ENCODE measurements at places on chromosomes 4 and X.

- DNase-seq = no peak
Observed at GRCh38 chr4:108561116-108561515, 59.3 kb upstream of the RPL34 start.

- no peak for DNase-seq
Observed at GRCh38 chr4:188372058-188372457, 232.8 kb downstream of the TRIML1 start.

DNA sequence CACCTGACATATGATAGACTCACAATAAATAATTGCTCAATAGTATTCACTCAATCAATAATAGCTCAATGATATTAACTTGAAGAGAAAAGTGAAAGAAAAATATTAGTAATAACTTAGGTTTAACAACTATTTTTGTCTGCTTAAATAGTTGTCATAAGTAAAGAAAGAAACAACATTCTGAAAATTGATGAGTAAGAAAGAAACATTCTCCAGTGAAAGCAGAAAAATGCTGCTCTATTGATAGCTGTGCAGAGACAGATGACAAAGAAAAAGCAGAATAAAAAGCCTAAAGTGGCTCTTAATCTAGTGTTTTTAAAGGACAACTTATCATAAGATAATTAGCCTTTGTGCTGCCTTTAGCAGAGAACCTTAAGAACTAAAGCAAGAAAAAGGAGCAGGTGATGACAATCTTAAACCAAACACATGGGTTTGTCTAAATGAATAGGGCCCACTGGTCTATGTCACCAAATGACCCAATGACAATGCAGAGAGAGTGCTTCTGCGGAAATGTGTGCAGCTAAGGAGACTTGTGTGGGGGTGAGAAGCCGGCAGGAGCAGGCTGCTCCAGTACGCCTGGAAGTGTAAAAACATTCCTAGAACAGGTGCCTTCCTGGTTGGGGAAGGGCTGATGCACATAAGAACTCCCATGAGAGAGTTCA is 13.2 kb downstream of the HS3ST1 start:
- DNase-seq = no peak

GRCh38 chr4:16019649-16020048 is 56.7 kb upstream of the FGFBP2 start:
- no peak for DNase-seq

DNA sequence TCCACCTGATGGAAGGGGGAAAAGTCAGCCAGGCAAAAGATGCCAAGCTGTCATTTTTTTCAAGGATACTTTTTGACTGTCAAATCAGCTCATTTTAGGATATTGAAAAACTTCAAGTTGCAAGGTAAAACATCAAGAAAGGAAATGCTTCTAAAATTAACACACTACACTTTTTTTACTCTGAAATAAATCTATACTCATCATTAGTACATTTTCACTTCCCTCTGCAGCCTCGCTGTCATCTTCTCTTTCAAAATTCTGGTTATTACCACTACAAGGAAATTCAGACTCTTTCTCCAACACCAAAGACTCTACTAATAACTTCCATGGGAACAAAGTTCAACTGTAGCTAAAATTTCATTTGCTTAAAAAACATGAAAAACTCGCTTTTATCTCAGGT is 41.6 kb downstream of the APBB2 start:
- no peak for DNase-seq

DNA sequence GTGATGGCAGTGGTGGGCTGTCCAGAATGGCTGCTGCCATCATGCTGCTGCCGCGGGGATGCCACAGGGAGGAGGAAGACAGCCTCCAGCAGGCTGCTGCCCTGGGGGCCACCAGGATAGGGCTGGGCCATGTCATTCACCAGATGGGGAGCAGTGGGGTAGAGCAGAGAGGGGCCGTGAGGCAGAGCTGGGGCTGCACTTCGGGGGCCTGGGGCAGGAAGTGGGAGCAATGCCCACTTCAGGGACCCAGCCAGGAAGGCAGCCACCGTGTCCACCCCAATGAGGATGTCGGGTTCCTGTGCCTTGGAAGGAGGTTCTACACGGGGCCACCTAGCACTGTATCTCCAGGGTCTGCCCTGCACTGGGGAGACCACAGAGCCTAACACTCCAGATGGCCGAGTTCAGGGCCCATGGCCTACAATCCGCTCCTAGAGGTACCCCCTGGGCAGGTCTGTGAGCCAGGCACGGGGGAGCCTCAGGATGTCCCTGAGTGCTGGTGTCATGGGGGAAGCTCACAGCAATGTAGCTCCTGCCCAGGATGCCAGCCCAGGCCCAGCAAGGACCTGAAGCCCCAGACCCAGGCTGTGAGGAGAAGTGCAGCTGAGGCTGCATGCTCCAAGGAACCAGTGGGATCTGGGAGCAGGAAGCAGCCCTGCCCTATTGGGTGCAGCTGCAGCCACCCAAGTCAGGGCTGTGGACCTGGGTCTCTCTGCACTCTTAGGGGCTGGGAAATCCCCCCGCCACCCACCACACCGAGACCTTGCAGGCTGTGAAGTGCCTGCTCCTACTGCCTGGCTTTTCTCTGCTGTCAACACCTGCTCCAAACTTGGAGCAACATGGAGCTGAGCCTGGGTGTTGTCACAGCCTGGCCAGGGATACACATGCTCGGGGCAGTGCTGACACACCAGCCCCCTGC is 140.3 kb downstream of the PDHA2 start:
- no peak for DNase-seq

DNA sequence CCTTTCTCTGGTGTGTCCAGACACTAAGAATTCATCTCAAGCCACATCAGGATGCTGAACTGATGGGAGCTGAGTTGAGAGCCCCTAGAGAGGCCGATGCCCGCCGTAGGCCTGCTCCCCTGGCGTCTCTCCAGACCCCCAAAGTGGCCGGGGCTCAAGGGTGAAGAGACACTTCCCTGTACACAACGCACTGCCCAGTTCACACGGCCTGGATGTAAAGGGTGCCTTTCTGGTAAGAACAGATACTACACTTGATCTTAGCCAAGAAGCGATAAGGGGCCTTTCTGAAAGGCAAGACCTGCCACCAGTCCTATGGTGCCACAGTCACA is 5.1 kb upstream of the TREX2 start:
- DNase-seq = no peak

DNA sequence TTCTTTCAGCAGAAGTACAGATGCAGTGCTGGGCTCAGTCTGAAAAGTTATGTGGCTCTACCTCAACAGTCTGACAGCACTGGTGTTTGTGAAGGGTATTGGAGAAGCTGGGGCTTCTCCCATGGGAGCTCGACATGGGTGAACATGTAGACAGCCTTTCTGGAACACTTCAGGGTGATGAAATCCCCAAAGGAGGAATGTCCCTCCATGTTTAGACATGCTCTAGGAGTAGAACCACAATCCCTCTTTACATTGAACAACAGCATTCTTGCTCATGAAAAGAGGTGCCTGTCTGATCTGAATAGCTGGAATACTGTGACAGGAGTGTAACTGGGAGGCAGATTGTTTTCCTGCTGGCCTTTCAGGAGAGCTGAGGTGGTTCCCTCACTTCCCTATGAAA is 53.8 kb upstream of the NAP1L2 start:
- DNase-seq = no peak

- no peak for DNase-seq
Observed at GRCh38 chr4:1419708-1420107, 13.5 kb upstream of the NKX1-1 start.

GRCh38 chr4:100525686-100526085 is 7.9 kb upstream of the EMCN start:
- DNase-seq = no peak

GRCh38 chr4:48949518-48950219 is 36.4 kb upstream of the CWH43 start:
- DNase-seq = no peak

GRCh38 chr4:153142700-153143438 is 61.4 kb upstream of the TRIM2 start:
- DNase-seq = peak; percentile 61

- no peak for DNase-seq
Observed at GRCh38 chrX:120797188-120797851, 78.3 kb downstream of the CT47B1 start.

- DNase-seq = no peak
Observed at GRCh38 chrX:22021751-22022324, 10.3 kb upstream of the PHEX start.

DNA sequence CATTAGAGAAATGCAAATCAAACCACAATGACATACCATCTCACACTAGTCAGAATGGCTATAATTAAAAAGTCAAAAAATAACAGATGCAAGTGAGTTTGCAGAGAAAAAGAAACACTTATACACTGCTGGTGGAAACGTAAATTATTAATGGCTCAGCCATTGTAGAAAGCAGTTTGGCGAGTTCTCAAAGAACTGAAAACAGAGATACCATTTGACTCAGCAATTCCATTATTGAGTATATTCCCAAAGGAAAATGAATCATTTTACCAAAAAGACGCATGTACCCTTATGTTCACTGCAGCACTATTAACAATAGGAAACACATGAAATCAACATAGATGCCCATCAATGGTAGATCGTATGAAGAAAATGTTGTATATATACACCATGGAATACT is 75.0 kb downstream of the NAA11 start:
- DNase-seq = no peak

DNA sequence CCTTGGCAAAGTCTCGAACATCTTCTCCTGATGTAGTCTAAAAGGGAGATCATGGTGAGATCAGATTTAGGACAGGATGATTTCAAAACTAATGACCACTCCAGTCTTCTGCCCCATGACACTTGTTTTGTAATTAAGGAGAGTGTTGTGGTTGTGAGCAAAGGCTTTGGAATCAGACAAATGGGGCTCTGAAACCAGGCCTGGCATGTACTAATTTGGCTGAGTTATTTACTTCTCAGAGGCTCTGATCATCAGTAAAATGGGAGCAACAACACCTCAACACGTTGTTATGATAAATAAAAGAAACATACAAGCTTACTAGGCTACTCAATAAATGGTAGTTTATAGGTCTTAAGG is 106.9 kb upstream of the FTHL17 start:
- DNase-seq = no peak

DNA sequence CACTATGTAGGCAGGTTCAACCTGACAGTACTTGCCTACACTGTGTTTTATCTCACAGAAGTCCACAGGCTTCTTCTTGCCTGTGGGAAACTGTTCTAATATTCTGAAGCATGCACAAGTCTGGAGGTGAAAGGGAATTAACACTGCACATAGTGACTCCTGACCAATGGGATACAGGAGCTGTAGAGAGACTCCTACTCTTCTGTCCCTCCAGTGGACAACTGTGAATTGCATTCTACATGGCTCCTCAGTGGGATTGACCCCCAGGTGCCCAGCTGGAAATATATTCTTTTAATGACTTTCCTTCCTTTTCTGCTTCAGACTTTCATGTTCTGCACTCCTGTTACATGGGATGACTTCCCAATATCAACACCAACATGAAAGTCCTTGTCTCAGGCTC is 8.2 kb upstream of the YIPF6 start:
- no peak for DNase-seq

- no peak for DNase-seq
Observed at GRCh38 chr4:139797287-139797686, 131.7 kb downstream of the MGST2 start.

DNA sequence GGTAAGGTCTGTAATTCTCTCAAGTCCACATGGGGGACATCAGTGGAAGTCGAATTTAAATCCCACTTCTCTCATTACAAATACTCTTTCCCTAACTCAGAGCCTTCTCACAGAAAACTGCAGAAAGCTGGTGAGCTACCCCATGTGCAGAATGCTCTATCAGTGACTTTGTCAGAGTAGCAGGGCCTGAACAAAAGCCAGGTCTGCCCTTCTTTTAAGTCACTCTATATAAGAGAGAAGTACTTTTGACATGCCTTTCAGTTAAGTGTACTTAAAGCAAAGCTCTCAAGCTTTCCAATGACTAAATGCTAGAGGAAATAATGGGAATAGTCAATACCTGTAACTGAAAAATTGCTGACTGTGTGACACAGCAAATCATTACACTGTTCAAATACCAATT is 323.1 kb downstream of the KCNIP4 start:
- no peak for DNase-seq

DNA sequence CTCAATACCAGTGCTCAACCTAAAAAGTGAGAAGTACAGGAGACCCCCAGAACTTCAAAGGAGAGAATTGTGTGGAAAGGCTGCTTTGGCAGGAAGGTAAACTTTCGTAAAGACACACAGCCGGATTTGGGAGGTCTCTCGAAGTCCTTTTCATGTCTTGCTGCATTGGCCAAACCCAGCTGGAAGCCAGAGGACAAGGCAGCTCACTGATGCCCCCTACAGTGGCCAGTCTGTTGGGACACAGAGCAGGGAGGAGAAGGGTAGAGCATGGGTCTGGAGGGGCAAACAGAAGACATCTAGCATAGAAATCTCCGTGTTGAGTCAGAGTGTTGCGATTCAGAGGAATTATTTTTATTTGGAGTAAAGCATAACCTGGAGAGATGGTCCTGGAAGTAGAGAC is 198.9 kb downstream of the ANK2 start:
- no peak for DNase-seq

GRCh38 chrX:149284616-149285015 is 220.5 kb downstream of the IDS start:
- DNase-seq = no peak

- no peak for DNase-seq
Observed at GRCh38 chrX:49183701-49184281, 2.4 kb downstream of the PRICKLE3 start.

- DNase-seq = no peak
Observed at GRCh38 chr4:5974321-5974720, 43.9 kb downstream of the C4orf50 start.

Data from AML-193 (cell line).